Astrocyte (in vitro differentiated cells and primary cell): ENCODE measurements at places on chromosomes 2 and 18.

DNA sequence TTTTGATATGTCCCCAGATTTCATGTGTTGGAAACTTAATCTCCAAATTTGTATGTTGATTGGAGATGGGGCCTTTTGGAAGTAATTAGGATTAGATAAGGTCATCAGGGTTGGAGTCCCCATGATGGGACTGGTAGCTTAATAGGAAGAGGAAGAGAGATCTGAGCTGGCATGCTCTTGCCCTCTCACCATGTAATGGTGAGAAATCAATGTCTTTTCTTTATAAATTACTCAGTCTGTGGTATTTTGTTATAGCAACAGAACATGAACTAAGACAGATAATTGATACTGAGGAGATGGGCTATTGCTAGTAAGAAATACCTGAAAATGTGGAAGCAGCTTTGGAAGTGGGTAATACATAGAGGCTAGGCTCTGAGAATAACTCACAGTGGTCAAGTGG, 48.0 kb downstream of the CDC42EP3 start:
- no peak for DNase-seq

DNA sequence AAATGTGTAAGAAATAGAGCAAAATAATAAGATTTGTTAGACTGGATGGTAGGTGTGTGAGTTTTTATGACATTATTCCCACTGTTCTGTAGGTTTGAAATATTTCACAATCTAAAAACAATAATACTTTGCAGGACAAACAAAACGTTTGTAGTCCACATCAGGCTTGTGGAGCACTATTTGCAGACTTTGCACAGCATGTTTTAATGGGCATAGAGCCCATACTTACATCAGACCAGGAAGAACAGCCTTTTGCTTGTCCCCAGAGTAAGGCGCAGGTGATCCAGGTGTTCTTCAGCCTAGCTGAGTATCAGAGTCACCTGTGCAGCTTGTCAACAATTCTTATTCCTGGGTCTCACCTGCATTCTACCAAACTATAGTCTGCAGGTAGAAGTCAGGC, 9.1 kb upstream of the STK39 start:
- no peak for DNase-seq

GRCh38 chr2:25383806-25384205, 42.1 kb upstream of the DNMT3A start:
- no peak for DNase-seq

- DNase-seq, result peak; percentile 78
Observed at GRCh38 chr2:38076152-38076709, 280 bp upstream of the CYP1B1 start.

- peak; percentile 4 for DNase-seq
Observed at GRCh38 chr2:165952741-165953211, 800 bp downstream of the TTC21B start.

DNA sequence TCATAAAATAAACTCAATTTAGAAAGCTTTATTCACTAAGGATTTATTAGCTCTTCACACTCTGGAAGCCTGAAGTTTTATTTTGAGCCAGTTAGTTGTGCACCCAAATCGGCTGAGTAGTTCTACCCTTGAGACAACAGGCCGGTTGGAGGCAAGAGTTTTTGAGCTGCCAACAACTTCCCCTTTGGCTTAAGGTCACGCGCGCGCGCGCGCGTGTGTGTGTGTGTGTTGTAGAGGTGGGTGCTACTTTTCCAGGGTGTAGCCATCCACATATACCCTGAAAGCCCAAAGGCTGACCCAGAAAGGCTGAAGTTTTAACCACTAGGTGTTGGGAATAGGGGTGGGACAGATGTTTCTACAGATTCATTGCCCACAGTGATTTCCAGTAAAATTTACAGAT, 150.2 kb upstream of the LHCGR start:
- DNase-seq, result no peak

DNA sequence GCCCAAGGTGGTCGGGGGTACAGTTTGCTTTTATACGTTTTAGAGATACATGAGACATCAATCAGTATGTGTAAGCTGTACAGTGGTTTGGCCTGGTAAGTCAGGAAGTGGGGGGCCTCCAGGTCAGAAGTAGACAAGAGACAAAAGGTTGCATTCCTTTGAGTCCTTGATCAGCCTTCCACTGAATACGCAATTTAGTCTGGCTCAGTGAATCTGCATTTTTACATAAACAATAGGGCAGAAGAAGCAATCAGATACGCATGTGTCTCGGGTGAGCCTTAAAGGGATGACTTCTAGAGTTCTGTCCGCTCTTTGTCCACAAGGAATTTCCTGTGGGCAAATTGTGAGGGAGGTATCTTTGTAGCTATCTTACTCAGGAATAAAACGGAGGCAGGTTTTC, 87.2 kb downstream of the SOWAHC start:
- peak; percentile 81 for DNase-seq

DNA sequence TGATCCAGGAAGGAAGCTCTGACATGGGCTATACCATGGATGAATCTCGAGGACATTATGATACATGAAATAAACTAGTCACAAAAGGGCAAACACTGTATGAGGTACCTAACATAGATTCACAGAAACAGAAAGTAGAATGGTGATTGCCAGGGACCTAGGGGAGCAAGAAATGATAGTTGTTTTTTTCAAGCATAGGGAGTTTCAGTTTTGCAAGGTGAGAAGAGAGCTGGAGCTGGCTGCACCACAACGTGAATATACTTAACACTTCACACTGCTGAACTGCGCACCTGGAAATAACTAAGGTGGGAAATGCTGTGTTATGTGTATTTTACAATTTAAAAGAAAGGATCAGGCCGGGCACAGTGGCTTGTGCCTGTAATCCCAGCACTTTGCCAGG, 13.2 kb upstream of the AGAP1 start:
- DNase-seq, result no peak

DNA sequence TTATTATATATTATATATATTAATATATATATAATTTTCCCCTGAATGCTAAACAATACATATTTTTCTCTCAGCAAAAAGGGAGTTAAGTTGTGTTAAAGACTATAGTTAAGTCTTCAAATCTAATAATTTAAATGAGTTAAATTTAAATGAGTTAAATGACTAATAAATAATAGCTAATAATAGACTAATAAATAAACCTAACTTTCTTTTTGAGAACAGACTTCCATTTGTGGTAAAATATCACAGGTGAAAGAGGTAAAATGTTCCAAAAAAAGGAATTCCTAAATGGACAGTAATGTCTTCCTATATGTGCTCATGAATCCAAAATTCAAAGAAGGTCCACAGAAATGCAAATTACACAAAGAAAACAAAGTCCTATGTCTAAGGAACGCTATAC, 74.6 kb downstream of the SLC25A12 start:
- DNase-seq, result no peak

- no peak for DNase-seq
Observed at GRCh38 chr2:24164416-24164973, 10.4 kb upstream of the FAM228A start.

- DNase-seq, result peak; percentile 26
Observed at GRCh38 chr18:808086-808485, 4.0 kb downstream of the YES1 start.

- DNase-seq, result peak; percentile 64
Observed at GRCh38 chr2:190843890-190844699, 36.5 kb upstream of the GLS start.

- no peak for DNase-seq
Observed at GRCh38 chr2:98654699-98655495, 46.5 kb downstream of the UNC50 start.

GRCh38 chr2:102592601-102593000, 26.8 kb upstream of the SLC9A2 start:
- DNase-seq, result no peak

DNA sequence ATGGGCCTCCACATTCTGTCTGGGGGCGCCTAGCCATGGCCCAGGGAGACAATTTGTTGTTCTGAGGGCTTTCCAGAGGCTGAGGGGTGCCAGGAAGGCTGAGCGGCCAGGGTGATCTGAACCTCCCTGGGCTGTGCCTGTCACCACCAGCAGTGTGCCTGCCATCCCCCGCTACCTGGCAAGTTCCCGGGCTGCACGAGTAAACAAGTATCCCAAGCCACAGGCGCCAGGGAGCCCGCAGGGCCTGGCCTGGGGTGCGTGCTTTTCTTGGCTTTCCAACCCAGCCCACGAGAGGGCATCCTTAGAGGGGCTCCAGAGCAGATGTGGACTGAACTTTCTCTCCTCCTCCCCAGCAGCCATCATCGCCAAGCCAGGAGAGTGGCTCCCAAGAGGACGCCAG, 35.1 kb upstream of the B3GNT7 start:
- no peak for DNase-seq

DNA sequence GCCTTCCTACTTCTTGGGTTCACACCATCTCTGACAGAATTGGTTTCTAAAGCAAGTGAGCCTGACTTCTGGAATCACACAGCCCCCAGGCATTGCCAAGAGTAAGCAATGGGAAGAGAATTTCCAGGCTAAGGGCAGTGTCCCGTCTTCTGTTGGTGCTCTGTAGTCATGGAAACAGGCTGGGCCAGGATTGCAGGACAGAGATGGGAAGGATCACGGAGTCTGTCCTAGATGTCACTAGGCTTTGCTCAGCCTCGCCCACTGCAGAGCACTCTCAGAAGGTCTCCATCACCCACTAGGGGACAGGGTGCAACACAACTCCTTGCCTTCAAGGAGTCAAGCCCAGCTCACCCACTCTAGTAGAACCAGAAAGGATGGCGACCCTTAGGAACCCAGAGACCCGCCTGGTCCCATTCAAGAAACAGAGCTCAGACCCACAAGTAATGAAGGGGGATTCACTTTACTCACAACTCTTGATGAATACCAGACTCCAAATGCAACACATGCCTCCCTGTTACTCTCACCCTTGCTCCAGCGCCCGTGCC, 48.6 kb upstream of the TEX51 start:
- no peak for DNase-seq

DNA sequence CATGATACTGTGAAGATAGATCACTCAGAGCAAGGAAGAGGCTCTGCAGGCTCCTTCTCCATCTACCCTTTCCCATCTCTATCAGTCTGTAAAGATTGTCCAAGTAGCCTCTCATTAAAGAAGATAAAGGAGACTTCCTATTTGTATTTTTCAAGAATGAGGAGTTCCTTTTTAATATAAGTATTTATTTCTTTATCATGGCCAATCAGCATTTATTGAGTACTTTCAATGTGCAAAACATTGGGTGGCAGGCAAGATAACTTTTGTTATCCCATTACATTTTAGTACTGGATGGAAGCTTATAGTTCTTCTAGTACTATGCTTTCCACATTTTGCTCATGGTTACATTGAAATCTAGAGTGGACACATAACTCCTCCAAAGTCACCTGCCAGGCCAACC, 3.6 kb upstream of the PDE11A start:
- no peak for DNase-seq

GRCh38 chr2:31202041-31202440, 15.3 kb downstream of the CAPN14 start:
- DNase-seq, result no peak

GRCh38 chr2:29763371-29763770, 158.0 kb downstream of the ALK start:
- no peak for DNase-seq

GRCh38 chr2:10930721-10931516, 19.2 kb downstream of the KCNF1 start:
- DNase-seq, result peak; percentile 19

GRCh38 chr18:74635224-74635975, 37.7 kb downstream of the ZNF407 start:
- no peak for DNase-seq

DNA sequence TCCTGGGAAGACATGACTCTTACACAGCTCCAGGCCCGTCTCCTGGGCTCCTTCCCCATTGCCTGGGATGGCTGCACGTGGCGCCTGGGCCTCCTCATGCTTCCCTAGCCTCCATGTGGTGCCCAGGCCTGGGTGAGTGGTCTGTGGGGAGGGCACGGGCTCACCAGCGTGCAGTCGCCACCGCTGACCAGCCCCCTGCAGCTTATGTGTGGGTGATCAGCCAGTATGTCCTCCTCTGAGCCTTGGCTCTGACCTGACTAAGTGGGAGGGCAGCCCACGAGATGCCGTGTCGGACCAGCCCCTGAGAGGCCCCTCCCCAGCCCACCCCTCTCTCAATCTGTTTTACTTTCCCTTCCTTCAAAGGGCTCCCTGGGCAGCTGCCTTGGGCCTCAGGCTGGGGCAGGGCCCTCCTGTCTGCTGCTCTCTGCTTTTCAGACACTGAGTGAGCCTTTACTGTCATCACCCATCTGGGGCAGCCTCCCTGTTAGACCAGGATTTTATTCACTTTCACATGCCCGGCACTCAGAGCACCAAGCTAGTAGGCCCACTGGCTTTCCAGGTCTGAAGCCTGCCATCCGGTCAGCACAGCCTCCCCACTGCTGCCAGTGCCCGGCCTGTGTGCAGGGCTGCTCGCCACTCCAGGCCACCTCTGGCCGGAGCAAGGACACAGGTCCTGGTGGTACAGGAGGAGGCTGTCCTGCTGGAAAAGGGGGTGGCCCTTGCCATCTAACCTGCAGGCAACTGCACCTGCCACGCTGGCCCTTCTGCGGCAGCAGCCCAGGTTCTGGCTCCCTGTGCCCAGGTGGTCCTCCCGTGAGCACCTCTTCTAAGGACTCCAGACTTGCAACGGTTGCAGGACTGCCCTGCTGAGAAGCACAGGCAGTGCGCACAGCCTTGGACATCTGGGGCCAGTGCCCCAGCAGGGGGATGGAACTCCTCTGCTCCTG, 84.9 kb upstream of the HPCAL1 start:
- no peak for DNase-seq

GRCh38 chr2:52536929-52537460, 1230.6 kb upstream of the CHAC2 start:
- no peak for DNase-seq

GRCh38 chr2:1235806-1236205, 177.5 kb upstream of the TPO start:
- no peak for DNase-seq

DNA sequence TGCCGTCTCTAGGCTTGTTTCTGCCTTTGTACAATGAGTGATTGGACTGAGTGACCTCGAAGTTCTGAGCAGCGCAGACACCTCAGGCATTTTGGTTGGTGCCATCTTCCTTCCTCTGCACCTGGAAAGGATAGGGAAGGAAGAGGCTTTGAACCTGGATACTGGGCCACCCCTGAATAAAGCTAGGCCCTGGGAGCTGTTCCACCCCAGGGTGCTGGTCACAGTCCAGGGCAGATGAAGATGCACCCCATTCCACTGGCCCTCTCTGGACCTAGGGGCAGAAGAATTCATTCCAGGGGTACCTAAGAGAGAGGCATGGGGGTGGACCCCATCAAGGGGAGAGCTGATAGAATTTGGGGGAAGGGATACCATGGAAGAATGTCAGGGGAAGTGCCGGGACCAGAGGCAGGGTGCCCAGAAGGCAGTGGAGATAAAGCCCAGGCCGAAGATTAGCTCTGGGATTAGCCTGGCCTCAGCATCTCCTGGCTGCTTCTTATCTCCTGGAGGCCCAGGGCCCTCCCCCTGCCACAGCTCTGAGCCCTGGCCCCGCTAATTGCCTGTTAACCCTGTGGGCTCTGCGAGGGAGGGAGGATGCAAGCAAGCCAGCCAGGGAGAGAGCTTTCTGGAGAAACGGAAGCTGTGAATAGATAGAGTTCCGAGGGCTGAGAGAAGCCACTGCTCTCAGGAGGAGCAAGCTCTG, 11.4 kb downstream of the ASIC4 start:
- no peak for DNase-seq

GRCh38 chr2:88852753-88853402, 161.4 kb downstream of the RPIA start:
- DNase-seq, result no peak

- no peak for DNase-seq
Observed at GRCh38 chr18:2905854-2906703, 59.3 kb downstream of the EMILIN2 start.

GRCh38 chr2:222563106-222563718, 92.7 kb downstream of the FARSB start:
- DNase-seq, result no peak
